ENCODE measurements at places on chromosomes 7 and 10. TPM values are rescaled to one million over a fixed set of nuclear protein-coding genes. Genes with fewer than 3 reads are reported as not detected.

DNA sequence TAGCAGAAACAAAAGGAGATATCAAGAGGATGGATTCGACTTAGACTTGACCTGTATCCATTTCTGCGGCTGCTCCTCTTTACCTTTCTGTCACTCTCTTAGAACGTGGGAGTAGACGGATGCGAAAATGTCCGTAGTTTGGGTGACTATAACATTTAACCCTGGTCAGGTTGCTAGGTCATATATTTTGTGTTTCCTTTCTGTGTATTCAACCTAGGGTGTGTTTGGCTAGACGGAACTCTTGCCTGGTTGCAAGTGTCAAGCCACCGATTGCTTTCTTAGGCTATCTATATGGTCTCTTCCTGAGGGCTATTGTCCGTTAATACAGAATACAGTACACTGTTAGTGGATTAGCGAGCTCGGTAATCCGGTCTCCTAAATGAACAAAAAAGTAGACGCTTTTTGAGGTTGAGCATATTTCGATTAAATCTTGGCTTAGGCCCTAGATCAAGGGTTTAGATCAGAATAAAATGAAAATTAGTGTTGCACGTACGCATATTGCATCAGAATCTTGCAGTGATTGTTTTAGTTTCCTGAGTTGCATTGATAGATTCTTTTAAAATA lies 1.2 kb downstream of the PTEN start:
- no peak for DNase-seq

The ADAM8 gene
- 8.3 TPM for total RNA-seq

DNA sequence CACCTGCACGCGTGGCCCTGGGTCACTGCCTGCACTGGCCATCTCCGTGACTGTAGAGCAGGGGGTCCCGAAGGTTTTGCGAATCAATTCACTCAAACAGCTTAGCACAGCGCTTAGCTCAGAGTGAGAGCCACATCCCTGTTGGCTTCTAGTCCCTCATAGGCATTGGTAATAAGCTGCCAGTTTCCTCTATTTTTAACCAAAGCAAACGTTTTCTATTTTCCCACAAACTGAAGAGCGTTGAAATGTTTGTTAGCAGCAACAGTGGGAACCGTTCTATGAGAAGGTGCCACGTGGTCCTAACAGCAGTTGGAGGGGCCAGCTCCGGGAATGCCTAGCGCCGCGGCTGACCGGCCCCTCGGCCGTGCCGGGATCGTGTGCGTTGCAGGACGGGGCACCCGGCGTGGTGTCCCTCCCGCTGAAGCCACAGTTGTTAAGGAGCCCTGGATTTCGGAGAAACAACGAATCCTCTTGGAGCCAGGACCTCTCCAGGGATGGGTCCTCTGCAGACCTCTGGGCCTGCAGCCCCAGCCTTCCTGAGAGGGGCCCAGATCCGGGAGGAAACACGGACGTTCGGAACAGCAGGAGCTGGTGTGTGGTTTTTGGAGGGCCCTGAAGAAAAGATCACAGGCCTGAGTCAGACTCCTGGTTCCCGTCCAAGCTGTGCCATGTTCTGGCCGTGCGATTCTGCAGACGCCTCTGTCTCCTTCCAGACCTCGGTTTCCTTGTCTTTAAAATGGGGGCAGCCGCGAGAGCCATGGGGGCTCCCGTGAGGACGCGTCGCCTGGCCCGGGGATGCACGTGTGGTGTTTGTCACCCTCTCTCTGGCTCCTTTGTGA lies 40.3 kb downstream of the FAM20C start:
- no peak for DNase-seq

DNA sequence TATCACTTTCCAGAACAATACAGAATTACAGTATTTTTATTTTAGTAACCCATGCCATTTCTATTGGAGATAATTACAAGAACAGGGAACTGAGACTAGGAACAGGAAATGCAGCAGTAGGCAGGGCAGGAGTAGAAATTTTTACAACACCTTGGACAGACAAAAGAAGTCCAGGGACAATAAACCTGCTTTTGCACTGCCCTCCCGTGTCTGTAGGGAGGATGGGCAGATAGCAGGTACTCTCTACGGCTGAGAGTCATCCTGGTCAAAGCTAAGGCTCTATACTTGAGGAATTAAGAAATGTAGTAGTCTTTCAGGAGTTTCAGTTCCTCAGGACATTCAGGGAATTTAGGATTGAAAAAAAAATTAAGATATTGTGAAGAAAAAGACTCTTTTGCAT lies 63.4 kb downstream of the VAX1 start:
- no peak for DNase-seq

DNA sequence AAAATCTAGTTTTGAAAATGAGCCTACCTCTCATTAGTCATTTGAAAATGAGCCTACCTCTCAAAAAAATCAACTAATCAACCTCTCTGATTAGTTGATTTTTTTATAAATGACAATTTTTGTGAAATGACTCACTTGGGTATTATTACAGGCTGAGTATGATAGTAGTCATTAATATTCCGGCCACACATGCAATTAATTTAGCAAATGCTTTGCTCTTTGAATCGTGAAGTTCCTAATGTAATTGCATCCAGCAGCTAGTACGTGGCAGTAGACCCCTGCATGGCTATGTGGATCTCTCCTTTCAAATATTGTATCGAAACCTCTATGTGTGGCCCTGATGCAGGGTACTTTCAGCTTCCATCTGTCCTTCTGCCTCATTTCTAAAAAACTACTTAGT lies 245.9 kb upstream of the PHYHIPL start:
- DNase-seq, result no peak

DNA sequence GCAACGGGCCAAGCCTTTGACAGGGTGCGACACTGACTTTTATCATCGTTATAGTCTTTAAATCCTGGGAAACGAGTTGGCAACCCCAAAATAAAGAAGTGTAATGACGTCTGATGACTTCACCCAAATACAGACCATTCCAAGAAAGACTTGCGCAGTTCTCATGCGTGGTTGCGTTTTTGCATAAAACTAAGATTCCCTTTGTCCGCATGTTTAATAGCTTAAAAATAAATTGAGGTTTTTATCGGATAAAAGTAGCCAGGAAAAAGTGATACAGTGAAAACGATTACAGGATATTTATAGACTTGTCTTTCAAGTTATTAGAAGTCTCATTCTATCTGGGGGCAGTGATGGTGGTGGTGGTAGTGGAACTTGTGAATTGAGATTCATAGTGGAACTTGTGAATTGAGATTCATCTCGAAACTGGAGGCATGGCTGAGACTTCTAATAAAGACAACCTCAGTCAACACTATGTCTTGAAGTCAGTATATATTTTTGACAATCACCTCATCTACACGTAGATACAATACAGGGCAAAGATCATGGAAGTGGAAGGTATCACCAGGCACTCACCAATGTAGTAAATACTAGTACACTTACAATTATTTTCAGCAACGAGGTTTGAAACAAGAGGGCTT lies 1.2 kb upstream of the NAMPT start:
- DNase-seq, result peak; percentile 24

DNA sequence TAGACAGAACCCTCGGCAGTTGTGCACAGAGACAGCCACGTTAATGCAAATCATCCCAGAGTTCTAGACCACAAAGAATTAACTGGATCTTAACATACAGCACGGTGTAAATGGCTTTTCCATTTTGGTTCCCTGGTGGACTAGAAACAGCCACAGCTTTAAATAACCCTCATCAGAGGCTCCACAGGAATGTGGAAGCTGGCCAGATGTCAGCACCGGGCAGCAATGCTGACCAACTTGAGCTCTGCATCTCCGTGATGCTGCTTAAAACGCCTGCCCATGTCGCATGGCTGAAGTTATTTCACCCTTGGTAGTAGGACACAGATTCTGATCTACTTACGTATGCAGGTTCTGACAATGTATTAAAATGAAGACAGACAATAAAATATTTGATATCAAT lies 24.5 kb downstream of the RSU1 start:
- DNase-seq, result no peak

- no peak for DNase-seq
Measured at GRCh38 chr10:132363921-132364593, 32.1 kb downstream of the LRRC27 start.

The ANK3 gene
- 12.6 TPM for total RNA-seq

The OPN4 gene
- under 0.01 TPM for total RNA-seq

The TET1 gene
- total RNA-seq, result 6.4 TPM

The SORCS3 gene
- 0.05 TPM for total RNA-seq

- no peak for DNase-seq
Measured at GRCh38 chr10:59287587-59288255, 74.6 kb downstream of the FAM13C start.

- no peak for DNase-seq
Measured at GRCh38 chr10:123139521-123140163, 3.9 kb downstream of the HMX3 start.

GRCh38 chr10:91705948-91706670 lies 73.2 kb upstream of the PPP1R3C start:
- no peak for DNase-seq

- no peak for DNase-seq
Measured at GRCh38 chr7:12378389-12378788, 25.3 kb downstream of the VWDE start.

GRCh38 chr7:157499835-157500153 lies 163.0 kb downstream of the DNAJB6 start:
- no peak for DNase-seq

- no peak for DNase-seq
Measured at GRCh38 chr7:36203071-36203790, 50.2 kb downstream of the EEPD1 start.

Measured in thymus (tissue), 14 donors.